ENCODE measurements at places on chromosomes 11 and 22.

DNA sequence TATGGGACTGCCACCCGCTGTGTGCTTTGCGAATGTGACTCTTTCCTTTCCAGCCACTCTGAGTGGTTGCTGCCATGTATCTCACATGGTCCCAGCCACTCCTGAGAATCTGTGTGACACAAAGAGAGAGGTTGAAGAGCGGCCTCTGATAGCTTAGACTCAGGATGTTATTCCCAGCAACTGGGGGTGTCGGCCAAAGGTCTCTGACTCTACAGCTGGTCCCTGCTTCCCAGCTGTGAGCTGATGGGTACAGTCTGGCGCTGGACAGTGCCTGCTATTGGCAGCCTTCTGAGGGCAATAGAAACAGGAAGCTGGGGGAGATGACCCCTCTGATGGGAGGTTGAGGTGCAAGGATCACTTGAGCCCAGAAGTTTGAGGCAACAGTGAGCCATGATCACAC, 105.1 kb downstream of the RRAS2 start:
- no peak for DNase-seq

GRCh38 chr11:60493454-60493853, 876 bp downstream of the MS4A12 start:
- no peak for DNase-seq

DNA sequence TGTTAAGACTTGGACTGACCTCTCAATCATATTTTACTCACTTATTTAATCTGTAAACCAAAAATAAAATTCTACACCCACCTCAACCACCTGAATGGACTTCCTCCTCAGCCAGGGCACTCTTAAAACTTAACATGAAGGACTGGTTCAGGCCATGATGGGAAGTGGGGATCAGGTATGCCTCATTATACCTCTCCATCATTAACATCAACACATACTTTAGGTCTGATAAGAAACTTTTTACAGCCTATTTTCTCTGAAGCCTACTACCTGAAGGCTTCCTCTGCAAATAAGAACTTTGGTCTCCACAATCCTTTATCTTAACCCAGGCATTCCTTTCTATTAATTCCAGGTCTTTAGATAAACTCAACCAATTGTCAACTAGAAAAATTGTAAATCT, 390.0 kb downstream of the AASDHPPT start:
- DNase-seq: no peak

DNA sequence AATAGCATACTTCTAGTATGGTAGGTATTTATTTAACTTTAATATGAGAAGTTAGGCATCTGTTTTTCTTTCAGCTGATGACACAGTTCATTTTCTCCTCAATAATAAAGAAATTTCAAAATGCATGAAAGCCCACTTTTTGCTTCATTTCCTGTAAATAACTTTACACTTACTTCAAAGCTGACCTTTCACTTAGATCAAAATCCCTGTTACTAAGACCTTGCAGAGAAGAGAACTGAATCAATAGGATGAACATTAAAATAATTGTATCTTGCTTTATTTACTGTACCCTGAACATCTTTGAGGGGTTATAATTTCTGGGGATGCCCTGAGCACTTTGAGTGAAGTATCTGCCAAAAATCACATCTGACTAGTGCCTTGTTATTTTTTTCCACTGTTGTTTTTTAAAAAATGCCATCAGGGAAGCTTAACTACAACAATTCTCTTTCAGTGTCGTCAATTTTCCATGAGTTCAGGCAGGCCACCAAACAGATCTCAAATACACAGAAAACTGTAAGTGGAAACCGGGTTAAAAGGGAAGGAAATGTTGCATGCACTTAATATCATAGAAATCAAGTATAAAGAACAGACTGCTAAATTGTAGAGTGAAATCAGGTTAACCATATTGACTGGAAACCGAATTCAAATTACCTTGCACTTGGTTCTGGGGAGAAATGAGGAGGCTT, 206.2 kb downstream of the MAML2 start:
- no peak for DNase-seq

DNA sequence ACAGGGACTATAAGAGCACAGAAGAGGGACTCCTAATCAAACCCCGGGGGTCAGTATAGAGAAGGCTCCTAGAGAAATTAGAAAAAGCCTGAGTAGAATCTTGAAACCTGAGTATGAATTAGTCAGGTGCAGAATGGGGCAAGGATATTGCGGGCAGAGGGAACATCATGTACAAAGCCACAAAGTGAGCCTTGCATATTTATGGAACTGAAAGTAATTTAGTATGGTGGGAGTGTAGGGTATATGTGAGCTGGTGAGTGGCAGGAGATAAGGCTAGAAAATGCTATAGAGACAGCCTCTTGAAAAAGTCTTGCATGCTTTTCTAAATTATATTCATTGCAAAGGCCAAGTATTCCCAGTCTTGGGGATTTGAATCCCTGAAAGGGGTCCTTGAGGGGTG, 93.7 kb downstream of the STIM1 start:
- peak; percentile 54 for DNase-seq

DNA sequence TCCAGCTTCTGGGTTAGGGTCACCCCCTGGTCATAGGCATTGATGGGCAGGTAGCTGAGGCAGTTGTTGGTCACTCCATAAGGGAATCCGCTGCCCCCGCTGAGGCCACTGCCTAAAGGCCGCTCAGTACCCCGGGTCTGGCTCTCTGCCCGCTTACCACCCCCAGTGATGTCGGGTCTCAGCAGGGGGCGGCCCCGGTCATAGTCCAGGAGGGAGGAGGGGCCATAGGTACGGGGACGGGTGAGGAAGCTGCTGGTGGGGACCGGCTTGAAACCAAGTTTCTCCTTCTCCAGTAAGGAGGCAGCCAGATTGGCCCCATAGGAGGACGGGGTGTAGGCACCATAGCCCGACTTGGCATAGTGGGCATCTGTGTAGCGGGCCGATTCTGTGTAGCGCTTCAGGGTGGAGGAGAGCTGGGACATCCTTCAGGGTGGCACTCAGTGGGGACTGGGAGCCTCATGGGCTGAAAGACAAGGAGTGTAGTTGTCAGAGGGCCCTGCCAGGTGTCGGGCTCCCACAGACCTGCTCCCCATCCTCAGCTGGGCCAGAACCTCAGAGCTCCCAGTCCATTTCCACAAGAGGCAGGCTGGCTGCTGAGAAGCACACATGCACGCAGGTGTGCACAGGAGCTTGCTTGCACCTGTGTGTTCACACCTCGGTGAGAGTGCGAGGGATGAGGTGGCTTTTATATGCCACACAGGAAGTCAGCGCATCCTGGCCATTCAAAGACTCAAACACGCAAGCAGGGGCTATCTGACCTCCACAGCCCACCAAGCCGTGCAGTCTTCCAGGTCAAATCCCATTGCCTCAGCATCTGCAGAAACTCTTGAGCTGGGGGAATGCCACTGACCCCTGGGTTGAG, 8.2 kb downstream of the USP2 start:
- no peak for DNase-seq

DNA sequence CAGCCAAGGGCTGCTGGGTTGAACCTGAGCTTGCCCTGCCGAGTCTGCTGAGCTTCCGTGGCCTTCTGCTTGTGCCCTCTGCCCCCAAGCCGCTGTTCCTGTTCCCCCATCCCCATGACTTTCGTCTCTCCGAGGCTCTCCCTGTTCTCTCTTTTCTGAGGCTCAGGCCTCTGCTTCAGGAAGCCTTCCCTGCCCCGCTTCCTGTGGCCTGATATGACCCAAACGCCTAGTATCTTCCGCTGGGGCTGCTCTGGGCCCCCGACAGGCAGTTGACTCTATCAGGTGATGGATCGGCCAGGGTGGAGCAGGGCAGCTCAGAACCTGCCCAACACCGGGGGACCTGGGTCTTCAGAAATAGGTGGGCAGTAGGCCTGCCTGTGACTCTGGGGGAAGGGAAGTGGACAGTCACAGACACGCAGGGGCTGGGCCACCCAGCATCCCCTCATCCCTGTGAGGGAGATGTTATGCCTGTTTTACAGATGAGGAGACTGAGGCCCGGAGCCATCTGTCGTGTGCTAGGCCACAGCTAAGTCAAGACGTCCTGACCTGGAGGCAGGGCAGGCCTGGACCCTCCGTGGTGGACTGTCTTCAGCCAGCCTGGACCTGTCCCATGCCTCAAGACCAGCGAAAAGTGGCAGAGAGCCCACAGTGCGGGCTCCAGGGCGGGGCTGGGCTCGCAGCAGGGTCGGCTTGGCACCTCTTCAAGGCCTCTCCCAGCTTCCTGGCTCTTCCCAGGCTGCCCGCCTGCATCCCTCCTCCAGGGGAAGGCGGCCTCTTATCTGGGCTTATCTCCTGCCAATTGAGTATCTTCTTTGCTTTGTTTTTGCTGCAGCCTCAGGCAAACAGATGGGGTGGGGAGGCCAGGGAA, 16.2 kb downstream of the BAD start:
- no peak for DNase-seq

DNA sequence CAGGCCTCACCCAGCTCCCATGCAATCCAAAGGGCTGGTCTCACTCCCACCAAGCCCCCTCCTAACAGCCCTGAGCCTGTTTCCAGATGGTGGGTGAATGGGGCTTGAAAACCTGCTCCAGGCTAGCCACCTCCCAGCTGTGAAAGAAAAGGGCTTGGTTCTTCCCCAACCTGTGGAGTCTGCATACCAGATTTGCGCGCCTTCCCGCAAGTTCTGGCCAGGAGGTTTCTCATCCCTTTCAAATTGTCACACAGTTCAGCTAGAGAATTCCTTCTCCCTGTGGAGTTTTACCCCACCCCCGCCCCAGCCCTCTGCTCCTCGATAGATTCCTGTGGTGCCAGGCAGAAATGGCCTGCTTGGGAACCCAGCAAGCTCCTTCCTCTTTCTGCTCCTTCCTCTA, 734.6 kb upstream of the FAT3 start:
- no peak for DNase-seq

DNA sequence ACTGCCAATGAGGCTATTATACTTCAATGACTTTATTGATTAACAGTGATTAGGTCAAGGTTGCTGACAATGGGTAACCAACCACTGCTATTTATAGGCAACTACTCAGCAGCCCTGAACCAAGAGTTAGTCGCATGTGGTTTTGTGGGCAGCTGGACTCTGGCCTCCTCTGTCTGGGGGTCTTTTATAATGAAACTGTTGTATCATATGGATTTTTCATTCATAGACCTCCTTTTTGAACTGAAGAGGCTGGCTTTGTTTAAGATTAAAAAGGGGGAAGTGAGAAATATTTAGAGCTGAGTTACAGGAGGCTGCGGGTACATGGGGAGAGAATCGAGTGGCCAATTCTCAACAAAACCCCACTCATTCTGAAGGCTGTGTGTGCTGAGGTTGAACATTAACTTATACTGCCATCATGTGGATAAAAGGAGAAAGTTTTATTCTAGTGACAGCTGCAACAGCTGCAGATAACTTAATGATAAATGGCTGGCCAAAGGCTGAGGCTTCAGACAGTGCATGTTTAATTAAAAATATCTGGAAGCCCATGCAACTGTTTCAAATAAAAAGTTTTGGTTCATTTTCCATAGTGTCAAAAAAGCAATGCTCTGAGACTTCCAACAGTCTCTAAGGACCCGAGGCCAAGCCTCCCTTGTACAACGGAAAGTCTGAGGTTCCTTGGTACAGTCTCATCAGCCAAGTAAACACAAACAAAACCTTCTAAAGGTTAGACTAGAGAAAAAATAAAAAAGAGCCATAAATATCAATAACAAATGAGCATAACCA, 682.6 kb downstream of the KCNA4 start:
- DNase-seq: no peak

- no peak for DNase-seq
Measured at GRCh38 chr11:102553835-102554282, 23.3 kb upstream of the MMP7 start.

- DNase-seq: no peak
Measured at GRCh38 chr11:95911369-95911759, 12.5 kb downstream of the MTMR2 start.

GRCh38 chr11:34359548-34359891, 1.7 kb upstream of the ABTB2 start:
- DNase-seq: no peak

Measured in CD8-positive, alpha-beta memory T cell (primary cell).